ENCODE measurements at places on chromosomes 12 and 14.

DNA sequence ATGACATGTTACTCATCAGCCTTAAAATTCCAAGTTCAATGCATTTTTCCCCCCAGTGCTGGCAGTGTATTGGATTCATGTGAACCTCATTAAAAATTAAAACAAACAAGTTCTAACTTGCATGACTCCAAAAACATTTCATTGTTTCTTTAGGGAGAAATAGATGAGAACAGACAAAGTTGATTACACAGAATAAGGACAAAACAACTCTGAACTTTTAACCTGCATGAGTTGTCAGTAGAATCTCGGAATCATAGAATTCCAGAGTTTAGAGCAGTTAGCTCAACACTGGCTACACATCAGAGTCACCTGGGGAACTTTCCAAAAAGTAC is 127.5 kb downstream of the TMX1 start:
- no peak for DNase-seq

DNA sequence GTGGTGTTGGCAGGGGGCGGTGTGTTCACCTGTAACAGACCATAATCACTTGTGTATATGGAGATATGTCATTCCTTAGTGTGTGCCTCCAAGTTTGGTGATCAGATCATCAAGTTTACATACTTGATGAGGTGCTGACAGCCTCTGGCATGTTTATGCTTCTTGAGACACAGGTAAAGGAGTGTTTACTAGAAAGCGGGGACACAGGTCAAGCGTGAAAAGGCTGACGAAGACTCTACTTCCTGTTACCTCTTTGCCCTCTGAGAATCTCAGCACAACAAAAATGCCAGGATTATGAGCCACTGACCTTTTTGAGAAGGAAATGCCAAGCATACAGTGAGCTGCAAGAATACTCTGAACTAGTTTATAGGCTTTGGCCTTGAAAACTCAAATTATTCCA is 29.6 kb downstream of the PRDM4 start:
- no peak for DNase-seq

GRCh38 chr12:68425998-68426397 is 93.8 kb upstream of the MDM1 start:
- DNase-seq: no peak

DNA sequence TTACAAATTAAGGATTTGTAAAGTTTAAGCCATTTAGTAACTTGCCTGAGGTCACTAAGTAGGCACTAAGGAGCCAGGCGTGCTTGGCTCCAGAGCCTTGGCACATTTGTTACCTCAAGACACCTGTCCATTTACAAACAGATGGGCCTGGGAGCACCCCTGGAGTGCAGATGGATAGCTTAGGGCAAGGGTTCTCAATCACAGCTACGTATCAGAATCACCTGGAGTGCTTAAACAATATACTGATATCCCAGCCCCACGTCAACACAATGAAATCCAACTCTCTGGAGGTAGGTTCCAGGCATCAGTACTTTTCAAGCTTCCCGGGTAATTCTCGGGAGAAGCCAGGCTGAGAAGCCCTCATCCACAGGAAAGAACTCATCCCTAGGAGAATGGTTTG is 45.4 kb downstream of the SLC8A3 start:
- DNase-seq: no peak

DNA sequence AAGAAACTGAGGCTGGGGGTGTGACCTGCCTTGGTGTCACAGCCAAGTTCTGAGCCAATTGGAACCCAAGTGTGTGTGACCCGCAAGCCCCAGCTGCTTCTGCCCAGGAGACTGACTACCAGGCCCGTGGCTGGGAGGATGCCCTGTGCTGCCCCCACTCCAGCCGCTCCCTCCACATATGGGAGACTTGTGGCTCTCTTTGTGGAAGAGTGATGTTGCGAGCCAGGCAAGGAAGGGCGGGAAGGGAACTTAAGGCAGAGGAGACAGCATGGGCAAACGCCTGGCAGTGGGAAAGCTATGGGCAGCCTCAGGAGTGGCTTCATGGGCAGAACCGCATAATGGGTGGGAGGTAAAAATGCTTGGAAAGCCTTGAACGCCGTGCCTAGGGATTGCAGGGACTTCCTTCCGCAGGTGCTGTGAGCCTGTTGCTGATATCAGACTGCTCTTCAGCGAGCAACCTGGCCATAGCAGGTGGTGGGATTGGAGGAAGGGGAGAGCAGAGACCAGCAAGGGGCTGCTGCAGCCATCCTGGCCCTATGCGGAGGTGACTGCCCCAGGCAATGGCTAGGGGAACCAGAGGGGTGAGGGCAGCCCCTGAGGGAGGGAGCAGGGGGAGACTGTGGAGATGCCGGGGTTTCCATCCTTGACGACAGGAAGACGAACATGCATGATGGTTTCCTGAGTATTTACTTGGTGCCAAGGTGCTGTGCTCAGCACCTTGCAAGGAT is 115.7 kb downstream of the LGMN start:
- no peak for DNase-seq

DNA sequence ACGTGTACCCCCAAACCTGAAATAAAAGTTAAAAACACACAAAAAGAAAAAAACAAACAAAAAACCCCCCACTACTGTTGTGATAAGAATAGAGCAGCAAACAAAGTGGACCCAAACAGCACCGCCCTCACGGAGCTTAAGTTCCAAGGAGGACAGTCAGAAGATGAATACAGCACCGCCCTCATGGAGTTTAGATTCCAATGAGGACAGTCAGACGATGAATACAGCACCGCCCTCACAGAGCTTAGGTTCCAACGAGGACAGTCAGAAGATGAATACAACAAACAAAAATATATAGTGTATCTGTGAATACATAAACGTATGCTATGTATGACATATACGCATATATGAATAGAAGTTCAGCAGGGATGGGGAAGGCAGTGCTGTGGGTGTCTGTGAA is 353.8 kb downstream of the GLT1D1 start:
- no peak for DNase-seq

DNA sequence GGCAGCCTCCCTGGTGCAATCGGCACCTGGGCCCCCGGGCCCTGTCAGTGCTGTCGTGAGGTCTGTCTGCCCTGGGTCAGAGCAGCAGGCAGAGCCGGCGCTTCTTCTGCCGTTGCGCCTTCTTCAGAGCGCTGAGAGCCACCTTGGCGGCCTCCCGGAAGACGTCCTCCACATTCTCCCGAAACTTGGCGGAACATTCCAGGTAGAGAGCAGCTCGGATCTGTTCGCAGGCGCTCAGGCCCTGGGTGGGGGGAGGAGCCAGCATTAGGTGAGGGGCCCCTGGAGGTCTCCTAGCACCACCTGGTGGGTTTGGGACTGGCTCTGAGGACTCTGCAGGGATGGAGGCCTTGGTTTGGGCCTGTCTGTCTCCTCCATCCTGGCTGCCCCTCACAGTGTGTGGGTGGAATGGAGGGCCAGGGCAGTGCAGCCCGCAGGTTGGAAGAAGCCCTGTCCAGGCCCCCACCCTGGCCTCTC is 14.0 kb downstream of the RHOF start:
- no peak for DNase-seq

DNA sequence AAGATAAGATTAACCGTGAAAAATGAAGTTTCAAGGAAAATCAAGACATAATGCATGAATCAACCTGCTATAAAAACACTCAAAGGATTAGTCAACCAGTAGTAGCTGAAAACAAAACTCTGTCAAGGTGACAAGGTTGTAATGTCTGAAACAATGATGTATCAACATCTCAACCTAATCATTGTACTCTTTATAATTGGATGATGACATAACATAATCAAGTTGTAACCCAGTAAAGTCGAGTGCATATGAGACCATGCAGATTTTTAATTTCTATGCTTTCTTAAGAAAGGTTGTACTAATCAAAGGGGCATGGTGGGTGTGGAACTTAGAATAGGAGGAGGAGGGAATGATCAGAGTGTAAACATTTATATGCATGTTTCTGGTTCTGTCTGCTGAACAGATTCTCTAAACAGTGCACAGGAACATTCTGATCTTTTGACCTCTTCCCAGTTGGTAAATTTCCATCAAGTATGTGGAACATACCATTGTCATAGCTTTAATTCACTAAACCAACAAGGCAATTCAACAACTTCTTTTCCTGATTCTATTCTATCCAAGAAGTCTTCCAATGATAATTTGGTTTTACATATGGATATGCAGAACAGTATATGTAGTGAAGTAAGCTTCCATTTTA is 253.7 kb downstream of the TTC6 start:
- no peak for DNase-seq

DNA sequence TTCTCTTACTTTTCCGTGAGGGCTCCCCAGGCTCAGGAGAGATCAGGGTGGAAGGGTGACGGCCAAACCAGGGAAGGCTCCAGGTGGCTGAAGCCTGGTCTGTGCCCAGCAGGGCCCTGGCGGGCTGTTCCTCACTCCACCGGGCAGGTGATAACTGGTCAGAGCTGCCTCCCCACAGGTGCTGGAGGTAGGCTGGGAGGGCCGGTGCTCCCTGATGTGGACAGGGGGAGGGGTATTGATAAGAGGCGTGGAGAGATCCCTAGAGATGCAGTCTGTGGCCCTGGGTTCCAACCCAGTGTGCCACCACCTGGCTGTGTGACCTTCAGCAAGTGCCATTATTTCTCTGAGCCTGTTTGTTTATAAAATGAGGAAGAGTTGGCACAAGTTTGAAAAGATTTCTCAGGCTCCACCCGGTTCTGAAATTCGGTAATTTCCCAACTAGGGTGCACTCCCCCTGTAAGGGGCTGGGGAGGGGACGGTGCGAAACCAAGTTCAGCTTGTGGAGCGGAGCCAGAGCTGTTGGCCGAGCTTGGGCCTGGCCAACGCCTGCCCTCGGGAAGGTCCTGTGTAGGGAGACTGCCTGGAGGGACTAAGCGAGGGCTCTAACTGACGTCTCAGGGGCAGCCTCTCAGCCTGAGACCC is 1.0 kb upstream of the NR4A1 start:
- no peak for DNase-seq

DNA sequence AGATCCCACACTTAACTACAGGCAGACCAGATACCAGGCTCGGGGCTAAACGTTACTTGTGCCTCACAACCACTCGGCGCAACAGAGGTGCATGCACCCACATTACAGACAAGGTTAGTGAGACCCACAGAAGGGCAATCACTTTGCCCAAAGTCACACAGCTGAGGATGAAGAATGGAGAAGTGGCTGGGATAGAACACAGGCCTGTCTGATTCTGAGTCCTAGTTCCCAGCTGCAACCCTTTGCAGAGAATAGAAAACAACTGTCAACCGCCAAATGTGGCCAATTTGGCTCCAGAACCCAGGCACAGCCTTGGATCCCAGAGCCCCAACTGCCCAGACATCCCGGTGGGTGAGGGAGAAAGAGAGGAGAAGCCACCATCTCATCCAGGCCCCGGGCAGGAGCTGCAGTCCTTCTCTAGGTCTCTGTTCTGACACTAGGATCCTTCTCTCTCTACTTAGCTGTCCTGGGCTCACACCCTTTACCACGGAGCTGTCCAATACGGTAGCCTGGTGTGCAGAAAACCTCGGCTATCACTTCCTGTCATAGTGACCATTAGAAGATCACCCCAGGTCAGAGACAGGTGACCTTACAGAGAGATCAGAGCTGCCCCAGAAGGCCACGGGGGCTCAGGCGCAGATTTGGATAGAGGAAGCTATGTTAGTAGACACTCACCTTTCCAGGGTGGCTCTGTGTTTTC is 59.1 kb downstream of the FAM222A start:
- DNase-seq: no peak

DNA sequence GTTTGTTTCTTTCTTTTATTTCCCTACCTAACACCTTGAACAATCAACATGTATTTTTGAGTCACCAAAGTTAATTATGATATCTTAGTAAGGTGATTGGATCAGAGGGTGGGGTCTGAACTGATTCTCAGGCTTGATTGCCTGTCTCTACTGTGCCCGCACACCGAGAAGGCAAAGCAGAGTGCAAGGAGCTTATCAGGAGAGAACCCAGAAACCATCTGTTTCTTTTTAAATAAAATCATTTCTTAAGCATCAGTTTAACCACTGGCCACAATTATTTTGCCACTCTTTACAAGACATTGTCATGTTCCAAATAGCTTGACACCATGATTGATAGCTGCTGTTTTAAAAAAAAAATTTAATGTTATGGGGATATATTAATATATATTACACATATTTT is 3.1 kb downstream of the GARIN2 start:
- no peak for DNase-seq
